Activated naive CD8-positive, alpha-beta T cell treated with anti-CD3 and anti-CD28 coated beads, Interleukin-2, amount 10 ng/mL, durations not matched to agents 7 days and 5 days (primary cell): ENCODE measurements at places on chromosomes 3 and 15. TPM values are rescaled to one million over a fixed set of nuclear protein-coding genes. Genes with fewer than 3 reads are reported as not detected.

- no peak for DNase-seq
Observed at GRCh38 chr3:39281533-39281932, 1.7 kb upstream of the CX3CR1 start.

- no peak for DNase-seq
Observed at GRCh38 chr3:187951452-187952190, 202.3 kb upstream of the LPP start.

DNA sequence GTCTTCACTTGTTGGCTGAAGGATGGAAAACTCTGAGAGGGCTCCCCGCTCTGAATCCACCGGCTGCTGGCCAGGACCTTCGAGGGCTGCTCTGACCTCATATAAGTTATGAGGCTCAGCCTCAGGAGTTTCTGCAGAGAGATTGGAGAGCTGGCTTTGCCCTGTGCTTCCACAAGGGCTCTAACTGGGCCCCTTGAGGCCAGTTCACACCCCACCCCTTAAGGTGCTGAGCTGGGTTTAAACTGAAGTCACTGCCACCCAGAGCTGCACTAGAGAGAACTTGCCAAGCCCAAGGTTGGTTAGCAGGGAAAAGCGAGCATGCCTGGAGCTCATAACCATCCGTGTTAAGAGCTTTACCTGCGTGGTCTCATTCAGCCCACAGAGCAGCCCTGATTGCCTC, 2.8 kb upstream of the CCDC33 start:
- no peak for DNase-seq

SLC26A6 gene
- 54.7 TPM for total RNA-seq

FBLN2 gene
- 2.6 TPM for total RNA-seq

PBRM1 gene
- total RNA-seq, result 73.5 TPM
